ENCODE measurements at places on chromosomes 4 and X.

DNA sequence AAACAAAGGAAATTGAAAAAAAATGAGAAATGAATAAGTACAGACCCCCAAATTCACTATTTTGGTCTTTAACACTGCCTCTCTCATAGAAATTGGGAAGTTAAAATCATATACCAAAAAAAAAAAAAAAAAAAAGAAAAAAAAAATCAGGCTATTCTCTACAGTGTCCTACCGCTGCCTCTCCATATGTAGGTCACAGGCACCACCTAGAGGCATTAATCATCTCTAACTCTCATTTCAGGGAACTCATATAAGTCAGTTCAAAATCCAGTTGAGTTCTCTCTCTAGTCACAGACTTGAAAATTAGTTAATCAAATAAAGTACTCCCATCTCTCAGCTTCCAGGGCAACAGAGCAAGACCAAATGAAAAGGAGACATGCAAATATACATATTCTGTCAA, 47.9 kb downstream of the COX18 start:
- peak; percentile 21 for DNase-seq

DNA sequence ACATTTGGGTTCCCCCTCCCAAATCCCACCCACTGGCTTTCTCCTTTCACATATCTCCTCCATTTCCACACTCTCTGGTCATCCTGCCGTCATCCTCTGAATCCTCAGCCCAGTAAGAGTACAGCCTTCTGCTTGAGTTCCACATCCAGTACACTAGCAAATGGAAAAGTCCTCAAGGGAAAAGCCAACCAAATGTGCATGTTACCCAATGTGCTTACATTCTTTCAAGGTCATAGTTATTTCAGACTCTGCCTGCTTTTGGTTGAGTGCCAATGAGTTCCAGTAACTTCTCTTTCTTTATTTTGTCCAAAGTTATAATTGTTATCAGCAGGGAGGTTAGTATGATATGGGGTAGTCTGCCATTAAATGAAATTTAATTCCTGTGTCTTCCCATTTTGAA, 78.1 kb downstream of the SRPX start:
- DNase-seq, result no peak

- DNase-seq, result no peak
These were observed 113.9 kb upstream of the MBNL3 start for GRCh38 chrX:132602701-132603100.

GRCh38 chrX:44227991-44228390, 115.5 kb downstream of the EFHC2 start:
- DNase-seq, result no peak

DNA sequence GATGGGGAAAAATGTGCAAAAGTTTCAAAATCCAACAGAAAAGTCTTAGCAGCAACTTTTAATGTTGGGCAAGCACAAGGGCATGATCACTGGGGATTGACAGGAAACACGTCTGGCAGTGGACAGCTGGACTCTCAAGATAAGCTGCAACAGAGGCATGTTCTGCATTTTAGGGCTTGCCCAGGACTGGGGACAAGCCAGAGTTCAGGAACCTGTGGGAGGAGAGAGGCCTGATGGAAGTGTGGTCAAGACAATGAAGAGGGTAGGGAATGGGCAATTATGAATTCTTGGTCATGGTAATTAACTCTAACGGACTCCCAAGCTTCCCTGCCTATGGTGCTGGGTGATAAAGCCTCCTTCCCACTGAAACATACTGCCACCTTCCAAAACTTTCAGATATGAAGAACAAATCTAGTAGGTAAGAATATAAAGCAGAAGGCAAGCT, 48.4 kb downstream of the ANXA3 start:
- DNase-seq, result no peak

DNA sequence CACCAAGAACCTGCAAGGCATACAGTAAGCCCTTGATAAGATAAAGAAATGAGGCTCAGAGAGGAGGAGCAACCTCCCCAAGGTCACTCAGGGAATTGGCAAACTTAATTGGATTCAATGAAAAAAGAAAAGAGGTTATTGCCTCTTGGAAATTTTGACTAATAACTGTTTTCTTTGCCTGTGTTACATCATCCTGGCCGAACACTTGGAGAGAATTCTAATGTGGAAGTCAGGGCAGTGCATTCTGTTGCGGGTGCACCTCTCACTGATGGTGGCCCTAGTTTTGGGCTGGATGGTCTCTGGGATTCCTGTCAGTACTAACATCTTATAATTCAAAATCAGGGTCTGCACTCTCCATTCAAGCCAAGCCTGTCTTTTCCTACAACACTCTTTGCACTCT, 186.2 kb upstream of the BCOR start:
- no peak for DNase-seq

DNA sequence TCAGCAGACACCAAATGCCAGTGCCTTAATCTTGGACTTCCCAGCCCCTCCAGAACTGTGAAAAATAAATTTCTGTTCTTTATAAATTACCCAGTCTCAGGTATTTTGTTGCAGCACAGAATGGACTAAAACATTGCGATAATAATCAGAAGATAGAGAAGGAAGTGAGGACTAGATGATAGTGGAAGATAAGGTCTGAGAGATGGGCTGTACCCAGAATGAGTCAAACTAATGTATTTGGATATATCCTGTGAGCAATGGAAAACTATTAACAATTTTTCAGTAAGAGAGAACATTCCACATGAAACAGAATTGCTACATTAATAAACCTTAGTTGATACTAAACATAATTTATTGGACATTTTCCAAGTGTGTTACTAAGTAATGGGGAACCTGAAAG, 93.3 kb downstream of the FANCB start:
- DNase-seq, result no peak

GRCh38 chr4:4423706-4424498, 37.0 kb downstream of the NSG1 start:
- DNase-seq, result no peak

DNA sequence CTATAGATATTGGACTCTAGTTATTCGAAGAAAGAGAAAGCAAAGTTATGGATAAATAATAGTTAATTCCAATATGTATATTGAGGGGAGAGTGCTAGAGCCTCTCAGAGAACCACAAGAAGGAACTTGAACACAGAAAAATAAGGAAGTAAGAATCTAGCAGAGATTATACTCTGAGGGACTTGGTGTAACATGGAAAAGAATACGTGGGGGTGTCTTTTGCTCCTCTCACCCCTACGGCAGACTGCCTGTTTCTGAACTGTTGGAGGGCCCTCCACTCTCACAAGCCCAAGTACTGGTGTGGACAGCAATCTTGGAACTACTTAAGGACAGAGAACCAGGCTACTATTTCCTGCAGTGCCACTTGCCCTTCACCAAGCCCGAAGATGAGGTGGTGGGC, 1174.4 kb upstream of the PCDH10 start:
- DNase-seq, result no peak

- no peak for DNase-seq
These were observed 25.4 kb upstream of the PPP1R2C start for GRCh38 chrX:42803320-42803719.
